Esophagus mucosa (tissue), 1 donor: ENCODE measurements at places on chromosomes 7 and 10.
A peak's percentile ranks its signal among the peaks of the same experiment; 100 is the strongest.

GRCh38 chr7:127854383-127854782 lies 176.9 kb downstream of the LRRC4 start:
- ATAC-seq: no peak

- ATAC-seq: no peak
Observed at GRCh38 chr10:116111483-116112095, 161.4 kb downstream of the GFRA1 start.

DNA sequence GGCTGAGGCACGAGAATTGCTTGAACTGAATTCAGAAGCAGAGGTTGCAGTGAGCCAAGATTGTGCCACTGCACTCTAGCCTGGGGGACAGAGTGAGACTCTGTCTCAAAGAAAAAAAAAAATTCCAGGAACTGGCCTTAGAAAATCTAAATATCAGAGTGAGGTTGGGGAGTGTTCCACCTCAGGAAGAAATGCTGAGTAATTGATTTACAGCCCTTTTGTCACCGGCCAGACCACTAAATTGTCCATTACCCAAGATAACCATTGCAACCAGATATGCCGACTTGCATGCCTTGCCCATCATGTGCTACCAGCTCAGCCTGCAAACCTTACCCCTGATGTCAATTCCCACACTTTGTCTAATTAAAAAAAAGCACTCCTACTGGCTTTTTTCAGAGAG lies 42.4 kb downstream of the CRCP start:
- ATAC-seq: no peak

DNA sequence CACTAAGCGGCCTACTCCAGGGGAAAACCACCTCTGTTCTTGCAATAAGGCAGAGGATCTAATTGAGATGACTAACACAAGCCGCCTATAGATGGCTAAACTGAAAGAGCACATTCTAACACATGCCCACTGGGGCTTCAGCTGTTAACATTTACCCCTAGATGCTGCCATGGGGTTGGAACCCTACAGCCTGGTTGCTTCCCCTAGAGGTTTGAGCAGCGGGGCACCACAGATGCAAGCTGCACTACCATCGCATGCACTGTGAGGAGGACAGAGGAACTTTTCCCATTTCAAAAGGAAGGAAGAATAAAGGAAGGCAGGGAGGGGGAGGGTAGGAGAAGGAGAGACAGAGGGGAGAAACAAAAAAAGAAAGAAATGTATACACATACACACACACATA lies 465.8 kb upstream of the PCDH15 start:
- no peak for ATAC-seq

GRCh38 chr7:100602889-100603725 lies 944 bp downstream of the PCOLCE start:
- no peak for ATAC-seq

DNA sequence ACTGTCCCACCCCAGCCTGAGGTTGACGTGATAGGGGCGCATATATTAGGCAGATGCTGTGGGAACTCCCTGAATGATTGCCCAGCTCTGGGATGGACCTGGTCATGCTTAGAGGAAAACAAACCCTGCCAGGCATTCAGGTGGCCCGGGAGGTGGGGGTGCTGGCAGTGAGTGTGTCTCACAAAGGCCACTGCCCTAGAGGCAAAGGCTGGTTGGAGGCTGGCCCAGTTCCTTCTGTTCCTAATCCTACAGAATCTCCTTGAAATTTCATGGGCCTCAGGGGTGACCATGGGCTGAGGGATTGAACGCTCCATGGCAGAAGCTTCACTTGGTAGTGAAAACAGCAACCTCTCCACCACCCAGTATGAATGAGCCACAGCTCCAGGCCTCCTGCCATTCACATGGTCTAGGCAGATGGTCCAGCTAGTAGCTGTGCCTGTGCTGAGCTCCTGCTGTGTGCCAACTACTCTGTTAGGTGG lies 25.6 kb downstream of the ADRA2A start:
- ATAC-seq: no peak

DNA sequence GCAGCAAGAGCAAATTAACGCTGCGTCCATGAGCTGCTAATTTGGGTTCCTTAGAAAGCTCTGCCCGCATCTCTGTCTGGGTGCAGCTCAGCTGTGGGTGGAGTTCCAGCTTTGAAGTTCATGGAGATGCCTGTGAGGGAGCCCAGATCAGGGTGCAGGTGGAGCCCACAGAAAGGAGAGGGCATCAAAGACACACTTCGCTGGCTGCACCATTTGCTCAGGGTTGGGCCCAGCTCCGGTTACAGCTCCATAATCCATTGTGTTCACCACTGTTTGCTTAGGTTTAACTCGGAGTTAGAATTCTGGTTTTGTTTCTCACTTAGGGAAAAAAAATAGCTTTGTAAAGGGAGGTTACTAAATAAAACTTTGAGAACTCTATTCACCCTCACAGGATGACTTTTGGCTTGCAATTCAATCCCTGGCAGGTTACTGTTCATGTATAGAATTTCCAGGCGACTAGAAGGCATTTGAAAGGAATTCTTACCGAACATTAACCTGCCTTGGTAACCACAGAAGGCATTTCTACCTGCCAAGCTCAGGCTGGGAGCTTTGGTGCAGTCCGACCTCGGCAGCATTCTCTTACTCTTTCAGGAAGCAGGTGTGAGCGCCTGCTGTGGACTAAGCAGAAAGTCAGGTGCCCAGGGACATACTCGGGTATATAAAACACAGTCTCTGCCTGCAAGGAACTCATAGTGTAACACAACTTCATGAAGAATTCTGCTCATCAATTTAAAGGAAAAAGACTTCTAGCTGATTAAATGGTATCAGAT lies 179.5 kb upstream of the RNF32 start:
- peak; percentile 41 for ATAC-seq

GRCh38 chr7:44508328-44509030 lies 18.0 kb upstream of the NUDCD3 start:
- no peak for ATAC-seq

GRCh38 chr7:117769085-117769484 lies 104.2 kb downstream of the CTTNBP2 start:
- ATAC-seq: no peak

DNA sequence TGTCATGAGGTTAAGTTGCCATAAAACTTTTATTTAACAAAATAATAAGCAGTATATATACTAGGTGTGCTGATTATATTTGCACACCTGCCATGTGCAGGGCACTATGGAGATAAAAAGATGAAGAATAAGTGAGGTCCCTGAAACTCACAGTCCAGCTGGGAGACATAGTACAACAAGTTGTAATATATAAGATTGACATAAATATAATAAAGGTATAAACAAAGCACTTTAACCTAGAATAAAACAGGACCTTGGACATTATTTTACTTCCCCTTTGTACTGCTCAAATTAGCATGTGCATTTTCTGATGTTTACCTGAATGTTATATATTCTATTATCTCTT lies 6.2 kb downstream of the STK17A start:
- ATAC-seq: no peak

- ATAC-seq: no peak
Observed at GRCh38 chr10:122239578-122240257, 31.4 kb upstream of the BTBD16 start.

DNA sequence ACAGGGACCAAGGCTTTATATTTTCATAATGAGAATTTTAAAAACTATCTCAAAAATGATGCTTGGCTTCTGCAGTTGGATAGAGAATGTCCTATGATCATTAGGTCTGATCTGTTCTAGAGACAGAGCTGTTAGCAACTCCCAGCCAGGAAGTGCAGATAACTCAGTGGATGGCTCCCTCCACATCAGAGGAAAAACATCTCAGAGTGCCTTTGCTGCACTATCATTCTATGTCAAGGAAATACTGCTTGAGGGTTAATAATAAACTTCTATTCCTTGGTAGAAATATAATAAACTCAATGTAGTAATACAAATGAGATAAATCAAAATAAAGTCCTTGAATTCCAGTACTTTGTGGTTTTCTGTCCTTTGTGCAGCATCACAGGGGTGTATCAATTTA lies 78.0 kb upstream of the BET1 start:
- ATAC-seq: no peak

- no peak for ATAC-seq
Observed at GRCh38 chr7:70215491-70215890, 617.2 kb downstream of the AUTS2 start.

- ATAC-seq: peak; percentile 94
Observed at GRCh38 chr7:115340828-115341227, 418.9 kb downstream of the MDFIC start.
